NB4 (cell line): ENCODE measurements at places on chromosomes 3 and 15.
A peak's percentile ranks its signal among the peaks of the same experiment; 100 is the strongest.

DNA sequence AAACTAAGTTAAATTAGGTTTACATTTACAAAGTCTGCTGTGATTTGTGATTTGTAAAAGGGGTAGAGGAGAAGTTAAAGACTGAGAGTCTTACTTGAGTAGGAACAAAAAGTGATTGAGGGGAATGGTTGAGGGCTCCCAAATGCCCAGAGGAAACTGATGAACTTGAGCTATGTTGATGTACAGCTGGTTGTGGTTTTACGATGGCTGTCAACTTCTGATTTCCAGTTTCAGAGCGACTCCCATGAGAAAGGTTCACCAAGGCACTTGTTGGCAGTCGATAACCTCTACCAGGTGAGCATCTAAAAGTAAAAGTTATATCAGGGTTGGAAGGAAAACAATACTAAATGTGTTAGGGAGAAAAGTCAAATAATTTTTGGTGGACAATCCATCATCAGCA, 91.0 kb downstream of the XRN1 start:
- DNase-seq, result no peak

- DNase-seq, result no peak
Measured at GRCh38 chr3:48747015-48747615, 30.1 kb upstream of the IP6K2 start.

DNA sequence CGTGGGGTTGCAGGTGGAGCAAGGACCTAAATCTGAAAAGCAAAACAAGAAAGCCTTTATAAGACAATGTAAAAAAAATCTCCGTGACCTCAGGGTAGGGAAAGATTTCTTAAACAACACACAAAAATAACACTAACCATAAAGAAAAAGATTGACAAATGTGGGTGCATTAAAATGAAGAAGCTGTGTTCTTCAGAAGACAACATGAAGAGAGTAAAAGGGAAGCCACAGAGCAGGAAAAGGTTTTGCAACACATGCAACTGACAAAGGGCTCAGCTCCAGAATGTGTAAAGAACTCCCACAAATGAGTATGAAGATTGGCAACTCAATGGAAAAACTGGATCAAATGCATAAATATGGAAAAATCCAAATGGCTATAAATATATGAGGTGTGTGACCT, 74.2 kb downstream of the MAGEF1 start:
- DNase-seq, result peak; percentile 85

- peak; percentile 37 for DNase-seq
Measured at GRCh38 chr3:165254812-165255211, 58.6 kb upstream of the SLITRK3 start.

GRCh38 chr3:78846718-78847117, 921.1 kb downstream of the ROBO1 start:
- DNase-seq, result no peak

GRCh38 chr3:115651087-115651486, 27.8 kb downstream of the GAP43 start:
- peak; percentile 57 for DNase-seq

DNA sequence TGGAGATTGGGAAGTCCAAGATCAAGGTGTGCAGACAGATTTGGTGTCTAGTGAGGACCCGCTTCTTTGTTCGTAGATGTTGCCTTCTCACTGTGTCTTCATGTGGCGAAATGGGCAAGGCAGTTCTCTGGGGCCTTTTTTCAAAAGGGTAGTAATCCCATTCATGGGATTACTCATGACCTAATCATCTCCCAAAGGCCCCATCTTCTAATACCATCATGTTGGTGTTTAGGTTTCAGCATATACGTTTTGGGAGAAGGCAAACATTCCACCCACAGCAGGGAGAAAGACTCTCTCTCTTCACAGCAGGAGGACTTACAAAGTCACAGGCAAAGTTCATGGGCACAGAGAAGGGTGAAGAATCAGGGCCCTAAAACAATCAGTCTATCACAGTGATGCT, 252.1 kb downstream of the RPLP1 start:
- DNase-seq, result no peak

DNA sequence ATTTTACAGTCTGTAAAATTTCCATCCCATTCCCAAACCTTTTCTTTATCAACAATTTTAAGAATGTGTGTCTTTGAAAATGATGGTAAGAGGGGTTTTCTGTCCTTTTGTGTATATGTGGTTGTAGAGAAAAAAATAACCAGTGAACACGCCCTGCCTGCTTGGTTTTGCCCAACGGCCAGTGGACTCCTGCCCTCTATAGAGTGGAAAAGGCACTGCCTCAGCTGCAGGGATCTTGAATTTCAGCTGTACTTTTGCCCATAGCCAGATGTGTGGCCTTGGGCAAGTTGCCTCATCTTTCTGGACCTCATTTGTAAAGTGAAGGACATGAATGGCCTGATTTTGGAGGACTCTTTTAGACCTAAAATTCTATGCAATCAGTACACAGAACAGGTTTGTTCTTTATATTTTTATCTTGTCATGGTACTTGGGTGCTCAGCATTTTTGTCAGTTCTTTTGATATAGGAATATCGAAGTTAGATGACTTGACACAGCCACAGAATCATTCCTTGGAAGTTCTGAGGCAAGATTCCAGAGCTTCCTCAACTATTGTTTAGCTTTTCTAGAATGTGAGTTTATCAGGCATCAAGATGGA, 81.0 kb downstream of the CLDN11 start:
- peak; percentile 19 for DNase-seq

GRCh38 chr15:37397266-37398022, 297.1 kb upstream of the MEIS2 start:
- DNase-seq, result no peak

- peak; percentile 67 for DNase-seq
Measured at GRCh38 chr15:74311734-74312444, 55.6 kb downstream of the CYP11A1 start.

DNA sequence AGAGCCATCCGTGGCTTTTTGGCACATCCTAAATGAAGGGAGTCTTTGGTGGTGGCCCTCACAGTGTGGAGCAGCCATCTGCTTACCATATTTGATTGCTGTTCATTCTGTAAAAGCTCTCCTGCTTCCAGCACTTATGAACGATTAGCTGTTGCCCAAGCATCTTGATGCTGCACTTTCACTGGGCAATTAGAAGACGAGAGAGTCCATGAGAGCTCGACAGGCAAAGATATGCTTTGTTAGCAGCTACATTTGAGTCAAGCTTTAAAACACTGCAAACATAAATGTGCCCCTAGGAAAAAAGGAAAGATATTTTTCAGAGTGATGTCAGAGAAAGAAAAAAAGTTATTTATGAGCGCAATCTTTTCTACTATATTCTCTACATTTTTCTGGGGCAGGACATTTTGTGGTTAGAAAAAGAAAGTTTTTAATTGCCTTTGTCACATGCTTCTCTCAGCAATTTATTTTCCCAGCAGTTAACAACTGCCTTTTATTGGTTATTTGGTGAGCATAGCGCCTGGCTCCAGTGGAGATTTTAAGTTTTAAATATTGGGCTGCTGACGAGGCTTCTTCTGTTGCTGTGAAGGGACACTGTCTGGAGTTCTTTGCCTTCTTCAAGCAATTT, 468.4 kb downstream of the C3orf38 start:
- DNase-seq, result no peak

- peak; percentile 82 for DNase-seq
Measured at GRCh38 chr3:109806929-109807328, 469.6 kb upstream of the DPPA4 start.

GRCh38 chr3:58184982-58185360, 25.8 kb downstream of the DNASE1L3 start:
- no peak for DNase-seq

DNA sequence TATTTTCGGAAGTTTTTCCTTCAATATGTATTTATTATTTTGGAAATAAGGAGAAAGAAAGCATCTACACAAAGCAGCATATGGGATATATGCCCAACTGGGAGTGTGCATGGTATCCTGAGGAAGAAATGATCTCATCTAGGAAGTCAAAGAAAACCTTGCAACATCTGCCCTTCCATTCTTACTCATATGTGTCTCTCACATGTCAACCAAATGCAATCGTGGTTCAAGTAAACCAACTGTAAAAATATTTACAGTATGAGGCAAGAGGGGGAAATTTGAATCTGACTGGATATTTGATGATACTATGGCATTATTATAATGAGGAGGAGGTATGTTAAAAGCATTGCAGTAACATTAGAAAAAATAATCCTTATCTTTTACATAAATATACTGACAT, 3.2 kb upstream of the SCG3 start:
- DNase-seq, result no peak

- peak; percentile 43 for DNase-seq
Measured at GRCh38 chr3:49244581-49245205, 32.3 kb downstream of the C3orf62 start.

- no peak for DNase-seq
Measured at GRCh38 chr15:39110336-39110735, 470.5 kb upstream of the THBS1 start.

GRCh38 chr3:44222337-44222736, 19.3 kb upstream of the TOPAZ1 start:
- no peak for DNase-seq

- DNase-seq, result no peak
Measured at GRCh38 chr3:42173307-42173706, 82.2 kb downstream of the TRAK1 start.

- no peak for DNase-seq
Measured at GRCh38 chr3:11565072-11565471, 78.6 kb downstream of the VGLL4 start.

DNA sequence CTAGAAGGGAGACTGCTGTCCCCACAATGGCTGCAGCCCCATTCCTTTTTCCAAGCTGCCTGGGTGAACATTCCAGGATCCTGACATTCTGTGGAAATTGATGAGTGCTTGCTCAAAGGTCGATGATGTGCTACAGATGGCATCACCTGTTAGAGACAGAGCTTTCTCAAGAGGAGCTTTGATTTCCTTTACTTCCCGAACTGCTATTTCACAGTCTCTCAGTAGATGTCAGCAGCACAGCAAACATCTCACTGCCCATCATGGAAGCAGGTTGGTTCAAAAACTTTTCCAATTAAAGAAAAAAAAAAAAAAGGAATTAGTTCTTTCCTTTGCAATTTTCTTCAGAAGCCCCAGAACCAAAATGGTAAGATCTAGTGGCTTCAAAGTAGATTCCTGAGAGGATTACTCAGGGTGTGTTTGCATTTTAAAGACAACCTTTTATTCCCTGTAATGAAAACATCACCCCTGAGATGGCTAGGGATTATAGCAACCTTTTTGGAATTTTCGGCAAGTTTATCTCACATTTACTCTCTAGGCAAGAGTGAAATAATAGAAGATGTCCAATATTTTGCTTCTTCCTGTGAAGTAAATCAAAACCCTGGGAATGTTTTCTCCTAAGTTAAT, 44.8 kb downstream of the POLR2M start:
- peak; percentile 15 for DNase-seq

GRCh38 chr3:46400000-46400734, 6.7 kb downstream of the CCR5AS start:
- no peak for DNase-seq

GRCh38 chr3:87298111-87298718, 21.8 kb upstream of the POU1F1 start:
- peak; percentile 46 for DNase-seq

DNA sequence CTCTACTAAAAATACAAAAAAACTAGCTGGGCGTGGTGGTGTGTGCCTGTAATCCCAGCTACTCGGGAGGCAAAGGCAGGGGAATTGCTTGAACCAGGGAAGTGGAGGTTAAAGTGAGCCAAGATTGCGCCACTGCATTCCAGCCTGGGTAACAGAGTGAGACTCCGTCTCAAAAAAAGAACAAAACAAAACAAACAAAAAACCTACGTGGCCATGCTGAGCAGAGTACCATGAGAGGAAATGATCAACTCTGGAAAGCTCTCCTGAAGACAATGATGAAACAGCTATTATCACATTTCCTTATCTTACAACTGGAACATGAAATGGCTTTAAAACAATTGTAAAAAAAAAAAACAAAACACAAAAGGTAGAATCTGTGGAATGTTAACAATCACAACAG, 75.2 kb downstream of the CHSY1 start:
- DNase-seq, result no peak

DNA sequence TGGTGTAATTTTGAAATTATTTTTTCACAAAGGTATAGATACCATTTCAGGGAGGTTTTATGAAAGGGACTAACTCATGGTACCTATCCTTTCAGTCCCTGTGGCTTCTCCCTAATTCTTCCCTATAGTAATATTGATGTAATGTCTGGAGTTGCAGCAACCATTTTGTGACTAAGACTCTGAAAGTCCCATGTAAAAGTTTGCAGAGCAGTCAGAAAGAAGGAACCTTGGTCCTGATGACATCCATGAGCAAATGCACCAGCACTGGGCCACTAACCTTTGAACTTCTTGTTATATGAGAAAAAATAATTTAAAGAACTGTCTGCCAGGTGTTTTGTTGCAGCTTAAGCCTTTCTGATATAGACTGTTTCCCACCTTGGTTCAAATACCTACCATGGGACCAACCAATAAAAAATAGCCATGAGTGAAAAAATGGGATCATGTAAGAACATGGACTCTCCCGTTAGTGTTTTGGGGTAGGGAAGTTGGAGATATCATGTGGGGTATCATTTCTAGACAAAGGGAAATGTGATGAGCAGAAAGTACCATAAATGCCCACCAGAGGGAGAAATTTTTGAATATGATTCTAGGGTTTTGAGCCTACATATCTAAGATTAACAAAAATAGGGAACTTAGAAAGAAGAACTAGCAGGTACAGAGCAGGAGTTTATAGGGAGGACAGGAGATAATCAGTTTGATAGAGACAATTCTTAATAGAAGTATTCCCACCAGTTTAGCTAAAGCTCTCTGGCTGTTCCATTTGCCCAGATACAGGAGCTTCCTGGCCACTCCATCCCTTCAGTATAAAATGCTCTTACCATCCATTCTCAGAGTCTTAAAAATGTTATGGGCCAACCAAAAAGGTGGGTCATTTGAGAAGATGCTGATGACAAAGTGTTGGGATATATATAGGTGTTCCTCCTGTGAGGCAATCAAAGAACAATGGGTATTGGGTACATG, 3.4 kb upstream of the CPOX start:
- DNase-seq, result peak; percentile 75

- DNase-seq, result no peak
Measured at GRCh38 chr15:70047386-70048197, 50.1 kb downstream of the TLE3 start.

GRCh38 chr3:115581362-115582135, 41.8 kb upstream of the GAP43 start:
- no peak for DNase-seq

DNA sequence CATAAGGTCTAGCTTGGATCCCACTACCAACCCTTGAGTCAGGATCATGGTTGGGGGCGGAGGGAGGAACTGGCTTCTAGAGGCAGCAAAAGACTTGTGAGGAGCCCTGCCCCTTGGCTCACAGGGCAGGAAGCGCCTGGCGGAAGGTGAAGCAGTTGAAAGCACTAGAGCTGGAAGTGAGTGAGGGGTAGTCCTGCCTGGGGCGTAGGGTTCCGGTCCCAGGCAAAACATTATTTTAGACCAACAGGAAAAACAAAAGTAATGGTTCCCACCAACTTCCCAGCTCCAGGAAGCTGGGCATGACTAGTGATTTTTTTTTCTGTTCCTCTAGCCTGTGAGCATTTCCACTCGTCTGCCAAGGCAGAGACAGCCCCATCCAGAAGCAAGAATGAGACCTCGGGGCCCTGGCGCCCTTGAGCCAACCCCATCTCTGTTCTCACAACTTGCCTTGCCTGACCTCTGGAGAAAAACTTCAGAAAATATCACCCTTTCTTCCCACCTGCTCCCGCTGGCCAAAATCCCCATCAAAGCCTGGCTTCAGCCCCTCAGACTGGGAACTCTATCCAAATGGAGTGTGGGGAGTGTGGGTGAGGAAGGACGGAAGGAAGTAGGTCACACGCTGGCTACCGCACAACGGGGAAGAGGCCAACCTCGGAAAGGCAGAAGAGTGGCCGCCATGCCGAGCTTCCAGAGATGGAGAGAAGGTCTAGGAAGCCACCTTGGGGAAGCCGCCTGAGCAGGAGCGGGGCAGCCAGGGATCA, 57.5 kb downstream of the RBPMS2 start:
- no peak for DNase-seq

GRCh38 chr3:118636841-118637240, 397.8 kb downstream of the IGSF11 start:
- peak; percentile 7 for DNase-seq
